GF-D8 (cell line): ENCODE measurements at places on chromosomes 2 and 18.

DNA sequence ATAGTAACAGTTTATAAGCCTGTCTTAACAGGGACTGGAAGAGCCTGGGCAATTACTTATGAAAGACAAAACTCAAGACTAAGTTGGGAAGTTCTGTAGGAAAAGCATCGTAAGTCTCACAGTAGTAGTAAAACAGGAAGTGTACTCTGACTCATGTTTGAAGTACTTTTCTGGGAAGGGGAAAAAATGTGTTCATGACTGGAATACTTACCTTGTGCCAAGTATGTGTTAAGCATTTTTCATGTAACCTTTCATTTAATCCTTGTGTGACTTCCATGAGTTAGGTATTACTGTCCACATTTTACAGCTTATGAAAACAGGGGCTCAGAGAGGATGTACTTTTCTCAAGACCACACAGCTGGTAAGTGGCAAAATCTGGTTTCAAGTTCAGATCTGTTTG is 13.7 kb upstream of the SKOR2 start:
- DNase-seq, result no peak

DNA sequence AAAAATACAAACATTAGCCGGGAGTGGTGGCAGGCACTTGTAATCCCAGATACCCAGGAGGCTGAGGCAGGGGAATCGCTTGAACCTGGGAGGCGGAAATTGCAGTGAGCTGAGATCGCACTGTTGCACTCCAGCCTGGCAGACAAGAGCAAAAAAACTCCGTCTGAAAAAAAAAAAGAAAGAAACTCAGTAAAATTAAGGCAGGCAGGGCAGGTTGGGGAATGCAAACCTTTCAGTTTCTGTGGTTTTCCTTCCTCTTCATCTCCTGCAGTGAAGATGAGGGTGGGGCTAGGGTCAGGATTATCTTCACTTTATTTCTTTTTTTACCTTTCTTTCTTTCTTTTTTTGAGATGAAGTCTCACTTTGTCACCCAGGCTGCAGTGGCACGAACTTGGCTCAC is 43.2 kb upstream of the PSME4 start:
- no peak for DNase-seq

DNA sequence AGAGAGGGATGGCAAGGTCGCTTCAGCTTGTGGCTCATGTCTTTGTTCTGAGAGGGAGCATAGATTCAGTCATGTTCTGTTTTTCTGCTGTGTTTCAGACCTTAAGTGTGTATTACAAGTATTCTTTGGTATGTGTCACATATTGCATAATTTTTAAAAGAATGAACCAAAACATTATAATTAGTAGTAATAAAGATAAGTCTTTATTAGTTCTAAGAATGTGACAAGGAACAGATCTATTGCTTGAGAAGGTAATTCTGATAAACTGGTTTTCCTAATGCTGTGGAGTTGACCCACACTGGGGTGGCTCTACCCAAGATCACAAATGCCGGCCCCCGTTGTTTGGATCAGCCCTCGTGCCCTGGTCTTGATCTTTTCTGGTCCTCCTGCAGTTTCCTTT is 124.3 kb upstream of the FOSL2 start:
- no peak for DNase-seq

- peak; percentile 28 for DNase-seq
Measured at GRCh38 chr2:119366161-119366648, 429 bp downstream of the C2orf76 start.

DNA sequence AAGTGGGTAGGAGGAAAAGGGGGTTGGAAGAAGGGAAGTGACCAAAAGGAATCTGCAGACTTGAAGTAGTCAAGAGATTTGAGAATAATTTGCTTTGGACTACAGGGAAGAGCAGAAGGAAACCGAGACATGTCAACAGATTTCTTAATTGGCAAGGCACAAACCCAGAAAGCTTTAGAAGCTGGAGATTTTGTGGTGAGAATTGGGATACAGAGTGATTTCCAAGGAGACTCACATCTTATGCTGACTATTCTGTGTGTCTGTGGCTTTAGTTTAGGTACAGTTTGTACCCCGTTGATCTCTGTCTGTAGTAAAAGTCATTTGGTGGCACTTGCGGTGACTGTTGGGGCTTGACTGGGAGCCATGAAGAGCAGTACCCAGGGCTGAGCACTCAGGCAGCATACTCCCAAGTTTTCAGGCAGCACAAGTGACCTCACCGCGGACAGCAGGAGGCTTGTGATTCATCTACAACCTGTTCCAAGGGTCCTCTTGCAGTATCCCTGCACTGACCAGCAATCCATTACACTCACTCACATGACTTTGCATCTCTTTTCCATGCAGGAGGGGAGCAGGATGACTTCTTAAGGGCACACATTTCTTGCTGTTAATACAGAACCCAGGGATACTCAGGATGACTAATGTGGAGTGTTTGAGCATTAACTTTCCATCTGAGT is 97.1 kb upstream of the TNP1 start:
- no peak for DNase-seq

- DNase-seq, result no peak
Measured at GRCh38 chr2:233643128-233643527, 6.9 kb downstream of the UGT1A10 start.

- DNase-seq, result no peak
Measured at GRCh38 chr2:17790536-17790935, 25.7 kb upstream of the MSGN1 start.

GRCh38 chr2:85698184-85698879 is 4.2 kb downstream of the GNLY start:
- DNase-seq, result peak; percentile 55

GRCh38 chr2:98849113-98849512 is 86.9 kb downstream of the CRACDL start:
- DNase-seq, result no peak

DNA sequence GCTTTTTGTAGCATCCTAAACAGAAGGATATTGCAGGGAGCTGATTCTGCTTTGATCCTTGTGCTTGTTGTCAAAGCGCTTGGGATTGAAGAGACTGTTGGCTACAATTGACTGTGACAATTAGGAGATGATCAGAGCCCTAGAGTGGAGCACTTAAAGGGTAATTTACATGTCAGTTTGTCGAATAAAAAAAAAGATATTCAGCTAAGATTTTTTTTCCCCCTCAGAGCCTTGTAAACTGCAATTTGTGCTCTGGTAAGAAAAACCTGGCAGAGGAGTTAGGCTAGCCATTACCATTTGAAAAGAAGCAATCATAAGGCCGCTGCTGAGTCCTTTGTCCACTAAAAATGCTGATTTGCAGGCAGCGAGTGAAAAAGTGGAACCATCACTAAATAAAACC is 47.8 kb upstream of the ZEB2 start:
- no peak for DNase-seq

GRCh38 chr18:63928331-63928730 is 20.6 kb downstream of the SERPINB10 start:
- DNase-seq, result no peak

- no peak for DNase-seq
Measured at GRCh38 chr2:237083026-237083425, 2.7 kb upstream of the COPS8 start.

- DNase-seq, result no peak
Measured at GRCh38 chr2:136358576-136358975, 240.6 kb upstream of the CXCR4 start.

DNA sequence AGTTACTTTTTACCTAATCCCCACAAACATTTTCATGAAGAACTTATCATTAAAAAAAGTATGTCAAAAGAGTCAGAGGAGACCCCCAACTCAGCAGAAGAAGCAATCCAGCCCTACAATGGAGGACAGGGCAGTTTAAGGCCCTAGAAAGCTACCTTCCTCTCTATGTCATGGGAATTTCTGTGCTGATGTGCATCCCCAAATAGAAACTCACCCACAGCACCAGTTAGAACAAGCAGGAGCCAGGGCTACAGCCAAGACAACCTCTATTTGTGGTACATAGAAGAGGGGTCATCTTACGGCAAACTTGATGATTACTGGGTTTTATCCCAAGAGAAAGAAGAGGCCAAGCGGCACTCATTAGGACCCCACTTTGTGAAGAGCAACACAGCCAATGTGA is 160.9 kb upstream of the CCDC150 start:
- DNase-seq, result no peak

- no peak for DNase-seq
Measured at GRCh38 chr18:32445846-32446245, 24.8 kb downstream of the GAREM1 start.

DNA sequence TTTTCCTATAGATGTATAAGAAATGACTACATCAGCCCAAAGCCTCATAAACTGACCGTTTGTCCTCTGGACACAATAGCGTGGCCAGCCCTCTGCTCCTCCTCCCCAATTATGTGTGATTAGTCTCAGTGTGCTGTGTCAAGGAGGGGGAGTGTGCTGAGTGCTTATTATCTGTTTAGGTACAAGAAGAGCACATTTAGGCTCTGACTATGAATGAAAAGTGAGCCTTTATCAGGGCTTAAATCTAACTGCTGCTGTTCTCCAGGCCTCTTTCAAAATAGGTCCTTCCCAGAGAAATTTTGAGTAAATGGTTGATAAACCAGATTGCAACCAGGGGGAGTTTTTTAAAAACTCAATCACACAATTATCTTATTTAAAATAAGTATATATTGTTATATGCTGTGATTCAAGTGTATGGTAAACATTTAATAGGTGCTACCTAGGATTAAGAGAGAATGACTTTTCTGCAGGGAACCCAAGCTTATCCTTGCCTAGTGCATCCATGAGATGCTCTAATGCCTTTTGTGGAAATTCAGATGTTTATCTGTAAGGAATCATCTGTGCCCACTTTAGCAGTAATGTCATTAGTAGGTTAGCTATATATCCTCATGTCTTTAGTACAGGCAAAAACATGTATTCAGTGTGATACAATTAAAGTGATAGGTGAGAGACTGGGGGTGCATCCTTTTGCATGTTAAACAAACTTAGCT is 168.7 kb upstream of the SIX3 start:
- DNase-seq, result no peak
